ENCODE measurements at places on chromosomes 16 and 17.

DNA sequence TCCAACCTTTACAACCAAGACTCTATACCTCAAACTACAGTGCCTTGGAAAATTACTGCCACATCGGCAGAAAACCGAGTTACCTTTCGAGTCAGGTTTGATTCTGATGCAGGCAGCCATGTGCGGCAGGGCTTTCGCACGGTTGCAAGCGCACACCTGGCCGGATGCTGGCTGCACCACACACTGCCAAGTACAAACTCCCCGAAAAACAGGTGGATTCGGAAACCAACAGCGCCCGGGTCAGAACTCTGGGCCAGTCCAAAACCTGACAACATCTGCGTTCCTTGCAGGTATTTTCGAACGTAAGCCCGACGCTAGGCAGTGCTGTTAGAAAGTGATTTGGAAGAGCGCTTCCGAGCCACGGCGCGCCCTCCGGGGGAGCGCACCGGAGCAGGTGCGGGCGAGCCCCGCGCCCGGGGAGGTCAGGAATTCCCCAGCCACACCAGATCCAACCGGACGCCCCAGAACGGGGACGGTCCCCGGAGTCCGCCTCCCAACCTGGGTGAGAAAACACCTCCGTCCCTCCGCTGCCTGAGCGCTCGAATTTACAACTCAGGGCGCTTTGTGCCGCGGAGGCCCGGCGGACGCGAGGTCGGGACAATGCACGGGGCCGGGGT lies 1.2 kb downstream of the USP7 start:
- peak; percentile 2 for DNase-seq

DNA sequence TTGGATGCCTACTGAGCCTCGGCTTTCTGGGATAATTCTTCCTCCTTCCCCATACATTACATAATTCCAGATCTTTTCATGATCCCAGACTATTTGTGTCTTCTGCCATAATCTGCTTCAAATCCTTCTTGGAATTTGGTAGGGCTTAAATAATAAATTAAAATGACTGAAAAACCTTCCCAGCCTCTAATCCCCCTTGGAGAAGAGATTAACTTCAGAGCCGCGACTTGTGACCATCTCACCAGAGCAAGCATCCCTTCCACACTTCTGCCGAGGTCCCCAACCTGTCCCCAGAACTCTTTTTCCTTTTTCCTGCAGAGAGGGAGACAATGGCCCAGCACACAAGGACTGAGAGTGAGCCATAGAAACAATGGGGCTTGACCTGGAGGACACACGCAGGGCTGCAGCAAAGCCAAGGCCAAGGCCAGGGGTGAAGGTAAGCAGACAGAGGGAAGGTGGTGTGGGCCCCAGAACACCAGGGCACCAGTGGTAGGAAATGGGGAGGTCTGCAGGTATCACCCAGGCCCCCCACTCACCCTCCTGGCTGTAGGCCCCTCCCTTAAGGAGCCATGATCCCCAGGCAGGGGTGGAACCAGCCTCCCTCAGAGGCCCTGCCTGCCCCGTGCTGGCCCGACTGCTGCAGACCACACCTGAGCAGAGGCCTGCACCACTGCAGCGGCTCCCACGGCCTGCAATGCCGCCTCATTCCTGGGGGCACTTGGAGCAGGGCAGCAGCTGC lies 9.6 kb upstream of the BCAR1 start:
- no peak for DNase-seq

GRCh38 chr16:79320956-79321355 lies 279.6 kb downstream of the MAF start:
- no peak for DNase-seq

GRCh38 chr16:931171-931570 lies 39.6 kb downstream of the LMF1 start:
- DNase-seq = no peak

GRCh38 chr17:3888343-3889171 lies 4.3 kb downstream of the CAMKK1 start:
- peak; percentile 84 for DNase-seq

DNA sequence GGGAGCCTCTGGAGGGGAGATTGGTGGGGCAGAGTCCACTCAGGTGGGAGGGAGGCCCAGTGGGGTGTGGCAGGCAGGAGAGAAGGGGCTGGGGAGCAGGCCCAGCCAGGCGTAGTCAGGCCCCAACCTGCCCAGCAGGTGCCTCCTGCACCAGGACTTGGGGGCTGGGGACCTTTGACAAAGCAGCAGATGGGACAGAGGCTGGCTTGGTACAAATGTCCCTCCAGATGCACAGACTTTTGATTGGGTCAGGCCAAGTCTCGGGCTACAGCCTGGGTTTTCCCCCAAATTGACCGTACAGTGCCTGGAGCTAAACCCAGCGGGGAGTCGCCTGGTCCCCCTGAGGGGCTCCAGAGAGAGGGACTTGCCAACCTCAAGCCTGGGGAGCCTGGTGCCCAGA lies 411 bp downstream of the GGT6 start:
- no peak for DNase-seq

GRCh38 chr16:67105246-67105645 lies 4.5 kb upstream of the PHAF1 start:
- DNase-seq = no peak

GRCh38 chr17:1640329-1641064 lies 5.0 kb downstream of the SCARF1 start:
- no peak for DNase-seq

DNA sequence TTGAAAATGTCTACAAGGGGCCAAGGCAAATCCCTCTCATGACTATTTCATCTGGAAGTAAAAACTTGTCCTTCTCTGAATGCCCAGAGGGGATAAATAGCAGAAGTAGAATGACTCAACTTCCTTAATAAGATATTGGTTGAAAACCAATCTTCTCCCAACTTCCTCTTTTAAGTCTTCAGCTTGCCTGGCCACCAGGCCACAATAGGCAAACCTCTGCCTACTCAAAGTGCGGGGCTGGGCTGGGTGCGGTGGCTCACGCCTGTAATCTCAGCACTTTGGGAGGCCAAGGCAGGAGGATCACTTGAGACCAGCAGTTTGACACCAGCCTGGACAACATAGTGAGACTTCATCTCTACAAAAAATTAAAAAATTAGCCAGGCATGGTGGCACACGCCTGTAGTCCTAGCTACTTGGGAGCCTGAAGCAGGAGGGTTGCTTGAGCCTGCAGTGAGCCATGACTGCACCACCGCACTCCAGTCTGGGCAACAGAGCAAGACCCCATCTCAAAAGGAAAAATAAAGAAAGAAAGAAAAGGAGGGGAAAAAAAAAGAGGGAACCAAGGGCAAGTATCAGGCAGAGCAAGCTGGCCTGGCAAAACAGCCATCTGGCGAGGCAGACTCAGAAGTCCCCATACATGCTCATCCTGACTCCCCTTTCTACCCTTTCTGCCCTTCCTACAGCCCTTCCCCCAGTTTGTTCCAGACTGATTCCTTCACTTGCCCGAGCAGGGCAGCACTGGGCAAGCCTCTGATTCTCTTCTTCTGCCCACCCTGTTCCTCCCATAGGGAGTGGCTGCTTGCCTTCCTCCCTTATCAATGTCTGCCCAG lies 20.6 kb downstream of the MAP3K14 start:
- no peak for DNase-seq

DNA sequence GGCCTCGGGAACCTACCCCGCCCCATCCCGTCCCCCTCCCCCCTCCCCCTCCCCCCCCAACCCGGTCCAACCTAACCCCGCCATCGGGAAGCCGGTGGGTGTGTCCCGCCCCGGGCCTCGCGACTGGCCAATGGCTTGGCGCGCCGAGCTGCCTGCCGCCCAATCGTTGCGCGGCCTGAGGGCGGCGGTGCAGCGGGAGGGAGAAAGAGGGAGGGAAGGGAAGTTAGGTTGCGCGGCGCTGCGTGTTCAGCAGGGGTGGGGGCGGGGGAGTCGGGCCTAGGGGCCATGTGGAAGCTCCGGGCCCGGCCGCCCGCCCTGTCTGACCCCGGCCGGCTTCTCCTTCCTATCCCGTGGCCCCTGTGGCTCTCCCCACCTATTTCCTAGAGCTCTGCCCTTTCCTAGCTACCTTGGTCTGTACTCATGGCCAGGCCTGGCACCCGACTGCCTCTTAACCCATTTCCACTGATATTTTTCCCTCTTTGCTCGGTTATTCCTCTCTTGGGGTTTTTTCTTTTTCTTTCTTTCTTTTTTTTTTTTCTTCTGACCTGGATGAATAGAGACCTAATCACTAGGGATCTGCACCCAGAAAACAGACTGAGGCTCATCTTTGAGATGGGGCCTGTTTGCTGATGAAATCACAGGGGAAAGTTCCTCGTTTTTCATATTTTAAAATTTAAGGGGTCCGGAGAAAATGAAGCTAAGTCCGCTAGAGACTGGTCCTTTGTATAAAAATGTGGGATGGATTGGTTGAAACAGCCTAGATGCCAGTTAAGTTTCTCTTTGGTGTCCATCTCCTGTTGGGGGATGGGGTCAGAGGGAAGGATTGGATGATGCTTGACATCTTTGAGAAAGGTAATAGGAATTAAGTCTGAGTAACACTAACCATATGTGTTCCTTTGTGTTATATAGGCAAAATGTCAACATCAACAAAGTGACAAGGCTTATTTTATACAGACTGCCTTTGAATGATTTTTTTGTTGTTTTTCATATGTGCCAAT lies 1.1 kb downstream of the KPNB1 start:
- DNase-seq = peak; percentile 97

DNA sequence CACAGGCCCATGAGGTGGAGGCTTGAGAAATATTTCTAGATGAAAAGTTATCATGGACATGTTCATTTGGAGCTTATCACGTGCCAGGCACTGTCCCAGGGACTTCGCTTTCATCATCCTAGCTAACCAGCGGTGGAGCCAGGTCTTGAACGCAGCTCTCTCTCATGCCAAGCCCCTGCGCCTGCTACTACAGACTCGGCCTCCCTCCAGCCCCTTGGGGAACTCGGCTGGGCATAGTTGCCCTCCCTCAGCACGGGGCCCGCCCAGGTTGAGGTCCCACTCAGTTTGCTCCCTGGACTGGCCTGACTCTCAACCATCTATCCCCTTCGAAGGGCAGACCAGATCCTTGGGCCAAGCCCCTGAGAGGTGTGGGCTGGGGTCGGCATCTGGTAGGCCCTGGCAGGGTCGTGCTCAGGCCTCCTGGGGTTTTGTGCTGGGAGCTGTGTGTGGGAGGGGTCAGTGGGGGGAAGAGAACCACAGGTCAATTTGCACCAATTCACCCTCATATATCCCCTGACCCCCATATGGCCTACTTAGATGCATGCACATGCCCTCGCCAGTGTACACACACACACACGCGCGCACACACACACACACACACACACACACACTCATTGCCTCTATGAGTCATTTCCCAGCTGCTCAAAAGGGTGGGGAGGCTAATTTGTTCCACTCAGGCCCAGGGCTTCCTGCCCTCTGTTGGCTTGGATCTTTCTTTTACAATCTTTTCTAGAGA lies 12.1 kb upstream of the SCN4A start:
- peak; percentile 4 for DNase-seq

DNA sequence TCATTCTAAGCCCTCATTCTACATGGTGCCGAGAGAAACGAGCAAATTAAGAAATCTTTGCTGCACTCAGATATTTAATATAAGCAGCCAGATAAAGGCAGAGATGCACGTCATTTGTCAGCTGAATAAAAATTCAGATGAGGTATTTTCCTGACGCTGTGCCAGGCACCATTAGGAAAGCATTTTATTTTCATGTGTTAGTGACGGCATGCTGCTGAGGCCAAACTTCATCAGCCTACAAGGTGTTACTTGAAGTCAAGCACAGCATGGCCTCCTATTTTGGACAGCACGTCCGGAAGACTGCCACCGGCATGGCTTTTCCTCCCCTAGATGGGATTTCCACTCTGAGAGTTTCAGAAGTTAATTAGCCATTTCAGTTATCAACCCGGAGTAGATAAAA lies 70.3 kb downstream of the IRX3 start:
- no peak for DNase-seq

GRCh38 chr17:32331243-32332040 lies 10.5 kb downstream of the C17orf75 start:
- DNase-seq = no peak

DNA sequence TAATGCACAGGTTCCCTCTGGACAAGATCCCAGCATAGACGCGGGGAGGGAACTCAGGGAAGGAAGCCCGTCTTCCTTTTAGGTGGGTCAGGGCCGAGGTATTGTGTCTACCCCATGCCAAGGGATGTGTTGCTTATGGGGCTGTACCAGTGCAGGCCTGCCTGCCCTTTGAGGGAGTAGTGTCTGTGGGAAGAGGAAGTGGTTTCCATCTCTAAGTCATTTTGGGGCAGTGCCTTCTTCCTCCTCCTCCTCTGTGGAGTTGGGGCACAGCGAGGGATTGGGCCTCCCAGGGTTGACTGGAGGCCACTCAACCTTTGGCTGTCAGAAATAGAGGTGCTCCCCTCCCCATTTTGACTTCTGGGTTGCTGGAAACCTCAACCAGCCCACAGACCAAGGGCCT lies 26.5 kb downstream of the GJD3 start:
- no peak for DNase-seq

- DNase-seq = no peak
These were observed 409.4 kb upstream of the ERCC4 start for GRCh38 chr16:13510425-13511151.

- DNase-seq = no peak
These were observed at the start of gene COL1A1 for GRCh38 chr17:50201276-50201854. Gene COL1A1, minus strand, starts transcription at chr17:50201631. Its CDS starts 118 bp downstream, at chr17:50201513.

DNA sequence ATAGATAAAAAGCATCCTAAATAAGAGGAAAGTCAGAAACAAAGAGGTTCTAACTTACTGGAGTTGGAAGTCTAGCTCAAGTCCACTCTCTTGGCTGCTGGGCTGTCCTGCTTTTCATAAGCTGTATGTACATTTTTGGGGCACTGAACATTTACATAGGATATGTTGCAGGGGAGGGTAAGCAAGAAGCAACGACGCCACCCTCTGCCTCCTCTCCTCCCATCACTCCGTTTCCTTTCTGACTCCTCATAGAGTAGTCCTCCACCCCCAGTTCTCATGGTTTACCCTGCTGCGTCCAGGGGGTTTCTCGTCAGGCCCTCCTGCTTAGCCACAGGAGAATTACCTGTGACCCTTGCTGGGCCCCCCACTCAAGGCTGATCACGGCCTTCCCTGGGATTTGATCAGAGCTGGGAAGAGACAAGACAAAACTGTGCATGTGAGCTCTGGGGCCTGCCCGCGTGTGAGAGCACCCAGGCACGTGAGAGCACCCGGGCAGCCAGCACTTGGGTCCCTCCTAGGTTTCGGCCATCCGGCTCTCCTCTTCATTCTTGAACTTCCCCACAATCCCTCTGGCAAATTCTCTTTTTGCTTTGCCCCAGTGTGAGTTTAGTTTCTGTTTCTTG lies 37.1 kb downstream of the TMEM11 start:
- DNase-seq = no peak

GRCh38 chr16:2209258-2210008 lies 1.2 kb downstream of the BRICD5 start:
- DNase-seq = no peak

DNA sequence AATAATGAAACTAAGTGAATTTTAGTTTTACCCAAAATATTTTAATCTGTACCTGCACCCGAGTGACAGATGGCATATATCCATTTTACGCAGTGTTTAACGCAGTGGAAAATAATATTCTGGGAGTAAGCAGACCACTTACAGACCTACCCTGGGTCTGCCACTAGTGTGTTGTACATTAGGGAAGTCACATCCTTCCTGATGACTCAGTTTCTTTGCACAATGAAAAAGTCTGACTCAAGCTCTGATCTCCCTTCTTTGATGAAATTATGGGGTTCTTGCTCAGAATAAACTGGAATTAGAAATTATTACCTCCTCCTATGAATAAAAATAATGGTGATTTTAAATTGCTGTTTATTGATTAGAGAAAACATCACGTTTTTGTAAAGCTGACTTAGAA lies 123.2 kb upstream of the AXIN2 start:
- no peak for DNase-seq

GRCh38 chr17:16383216-16383615 lies 2.3 kb downstream of the UBB start:
- no peak for DNase-seq
